ENCODE measurements at places on chromosomes 16 and 17. TPM values are rescaled to one million over a fixed set of nuclear protein-coding genes. Genes with fewer than 3 reads are reported as not detected.
A peak's percentile ranks its signal among the peaks of the same experiment; 100 is the strongest.

APOBR gene
- total RNA-seq: 0.57 TPM

CXCL16 gene
- total RNA-seq: 69.6 TPM

KRTAP9-4 gene
- total RNA-seq: not detected

SLC35G6 gene
- not detected for total RNA-seq

ICAM2 gene
- 16.1 TPM for total RNA-seq

ACSM2B gene
- total RNA-seq: 602 TPM

SYT17 gene
- total RNA-seq: 8.2 TPM

CASKIN2 gene
- total RNA-seq: 26.0 TPM

TLCD3B gene
- total RNA-seq: not detected

CNGB1 gene
- not detected for total RNA-seq

CTRB2 gene
- not detected for total RNA-seq

- DNase-seq: no peak
Measured at GRCh38 chr16:10870808-10871156, 6.2 kb upstream of the CIITA start.

DNA sequence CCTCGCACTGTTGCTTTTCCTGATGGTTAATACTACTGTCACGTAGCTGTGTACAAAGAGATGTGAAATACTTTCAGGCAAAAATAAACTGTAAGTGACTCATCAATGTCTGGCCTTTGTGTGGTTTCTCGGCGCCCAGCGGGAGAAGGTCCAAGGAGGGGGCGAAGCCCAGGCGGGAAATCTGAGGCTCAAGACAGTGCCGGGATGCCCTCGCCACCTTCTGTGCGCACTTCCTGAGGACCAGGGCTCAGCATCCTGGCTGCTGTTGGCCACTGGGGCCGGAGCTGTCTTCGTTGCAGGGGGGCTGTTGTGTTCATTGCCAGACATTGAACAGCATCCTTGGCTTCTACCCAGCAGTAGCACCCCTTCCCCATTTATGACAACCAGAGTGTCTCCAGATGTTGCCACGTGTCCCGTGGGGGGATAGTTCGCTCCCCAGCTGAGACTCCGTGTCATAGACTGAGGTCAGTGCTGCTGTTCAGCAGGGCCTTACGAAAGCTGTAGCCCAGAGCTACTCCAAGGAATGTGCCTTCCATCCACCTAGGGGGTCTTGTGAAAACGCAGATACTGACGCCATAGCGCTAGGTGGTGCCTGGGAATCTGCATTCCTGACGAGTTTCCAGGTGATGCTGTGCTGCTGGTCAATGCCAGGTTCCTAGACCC lies 67.3 kb upstream of the PLCG2 start:
- no peak for DNase-seq

DNA sequence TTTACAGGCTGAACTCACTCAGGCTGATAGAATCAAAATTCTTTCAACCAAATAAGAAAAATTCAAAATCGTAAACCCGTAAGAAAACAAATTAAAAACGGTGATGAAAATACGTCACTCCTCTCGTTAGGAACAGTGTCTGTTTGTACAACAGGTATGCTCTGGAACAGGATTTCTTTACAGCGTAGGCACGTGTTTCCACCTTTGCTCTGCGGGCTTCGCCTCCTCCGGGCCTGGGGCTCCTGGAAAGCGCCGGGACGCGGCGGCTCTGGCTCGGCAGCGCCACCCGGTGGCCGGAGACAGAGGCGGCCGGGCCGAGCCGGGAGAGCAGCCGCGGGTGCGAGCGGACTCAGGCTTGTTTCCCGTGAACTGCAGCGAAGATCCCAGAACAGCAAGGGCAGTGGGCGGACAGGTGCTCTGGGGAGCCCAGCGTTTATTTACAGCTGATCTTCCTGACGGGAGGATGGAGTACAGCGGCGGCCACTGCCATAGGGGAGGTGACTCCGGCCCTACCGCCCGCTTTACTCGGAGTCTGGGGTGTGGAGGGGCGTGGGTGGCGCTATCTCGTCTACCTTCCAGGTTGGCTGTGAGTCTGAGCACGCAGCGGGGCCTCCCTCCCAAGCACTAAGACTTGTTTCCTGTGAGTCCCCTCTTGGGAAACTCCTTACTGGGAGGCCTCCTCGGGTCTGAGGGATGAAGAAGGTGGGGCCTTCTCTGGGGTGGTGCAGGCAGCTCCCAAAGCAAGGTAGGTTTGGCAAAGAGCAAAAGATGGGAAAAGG lies 40.5 kb upstream of the ATP2A3 start:
- no peak for DNase-seq

DNA sequence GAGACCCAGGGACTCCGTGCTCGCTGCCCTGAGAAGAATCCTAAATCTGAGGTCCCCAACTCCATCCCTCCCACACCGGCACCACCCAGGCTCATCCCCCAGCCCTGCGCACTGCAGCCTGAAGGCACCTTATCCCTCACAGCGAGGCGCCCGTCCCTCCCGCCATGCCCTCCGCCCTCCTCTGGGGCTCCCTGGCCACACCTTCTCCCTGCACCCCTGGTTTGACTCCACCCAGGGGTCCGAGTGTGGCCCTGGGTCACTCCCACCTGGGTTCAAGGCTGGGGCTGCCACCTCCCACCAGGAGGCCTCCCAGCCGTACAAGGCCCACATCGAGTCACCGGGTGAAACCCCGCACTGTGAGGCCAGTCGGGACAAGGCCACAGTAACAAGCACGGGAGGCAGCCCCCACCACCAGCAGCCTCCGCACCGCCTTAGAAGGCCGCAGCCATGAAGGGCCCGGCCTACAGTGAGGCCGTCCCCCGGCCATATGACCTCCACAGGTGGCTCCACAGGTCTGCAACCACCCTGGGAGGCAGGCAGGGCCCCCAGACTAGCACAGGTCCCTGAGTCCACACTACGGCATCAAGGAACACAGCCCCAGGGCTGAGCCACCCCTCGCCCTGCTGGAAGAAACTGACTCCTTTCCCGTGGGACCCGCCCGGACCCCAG lies 8.3 kb downstream of the HAGH start:
- DNase-seq: no peak

GRCh38 chr17:79839356-79840268 lies at the start of gene CBX4:
CBX4 (minus strand) TSS chr17:79839440; CDS start chr17:79839251, 189 bp downstream.
- DNase-seq: peak; percentile 98

DNA sequence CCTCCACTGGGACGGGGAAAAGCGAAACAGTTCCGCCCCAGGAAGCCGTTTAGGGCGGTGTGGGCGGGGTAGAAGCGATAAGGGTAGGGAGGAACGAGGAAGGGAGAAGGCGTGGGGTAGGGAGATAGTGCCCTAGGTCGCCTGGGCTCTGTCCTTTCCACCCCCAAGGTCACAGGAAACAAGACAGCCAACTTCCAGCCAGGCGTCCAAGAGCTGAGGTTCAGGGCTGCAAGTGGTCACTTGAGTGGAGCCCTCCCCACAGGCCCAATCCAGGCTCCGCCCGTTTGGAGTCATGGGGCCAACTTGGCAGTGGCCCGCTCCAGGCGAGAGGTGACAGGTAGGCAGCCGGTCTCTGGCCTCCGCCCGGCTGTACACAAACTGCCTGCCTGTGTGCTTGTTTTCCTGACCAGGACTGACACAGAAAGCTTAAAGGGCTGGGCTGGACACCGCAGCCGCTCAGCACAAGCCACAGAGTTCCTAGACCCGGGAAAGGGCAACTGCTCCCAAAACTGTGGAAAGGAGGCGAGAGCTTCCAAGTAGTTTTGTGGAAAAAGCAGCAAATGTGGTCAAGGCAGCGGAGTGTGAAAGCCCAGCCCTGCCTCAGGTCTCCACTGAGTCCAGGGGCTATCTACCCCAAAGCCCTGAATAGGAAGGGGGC lies at the start of gene RILP:
RILP (minus strand) TSS at position 23 of the 658 bp plus-strand sequence. CDS start 62 bp downstream, outside the sequence.
- peak; percentile 94 for DNase-seq

DNA sequence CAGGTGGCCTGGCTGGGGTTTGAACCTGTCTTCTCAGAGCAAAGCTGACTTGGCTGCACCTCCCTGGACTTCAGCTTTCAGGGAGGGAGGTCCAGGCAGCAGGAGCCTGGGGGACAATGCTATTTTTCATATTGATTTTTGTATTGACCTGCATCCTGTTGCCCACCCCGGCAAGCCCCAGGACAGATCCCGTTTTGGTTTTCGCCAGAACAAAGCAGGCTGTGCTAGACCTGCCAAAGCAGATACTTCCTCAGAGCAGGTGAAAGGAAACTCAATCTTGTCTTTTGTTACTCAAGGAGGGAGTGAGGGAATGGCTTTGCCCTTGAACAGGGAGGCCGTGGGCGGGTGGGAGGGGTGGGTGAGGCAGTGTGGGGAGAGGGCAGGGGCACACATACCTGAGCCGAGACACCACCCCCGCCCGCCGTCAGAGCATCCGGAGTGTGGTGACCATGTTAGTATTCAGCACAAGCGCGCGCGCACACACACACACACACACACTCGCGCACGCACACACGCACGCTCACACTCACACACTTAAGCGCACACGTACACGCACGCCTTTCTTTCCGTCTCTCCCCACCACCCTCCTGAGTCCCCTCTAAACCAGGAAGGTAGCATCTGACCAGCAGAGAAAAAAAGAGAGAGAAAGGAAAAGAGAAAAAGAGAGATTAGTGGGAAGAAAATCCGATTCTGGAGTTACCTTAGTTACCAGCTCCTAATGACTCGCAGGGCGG lies 59.5 kb downstream of the RAI1 start:
- no peak for DNase-seq

DNA sequence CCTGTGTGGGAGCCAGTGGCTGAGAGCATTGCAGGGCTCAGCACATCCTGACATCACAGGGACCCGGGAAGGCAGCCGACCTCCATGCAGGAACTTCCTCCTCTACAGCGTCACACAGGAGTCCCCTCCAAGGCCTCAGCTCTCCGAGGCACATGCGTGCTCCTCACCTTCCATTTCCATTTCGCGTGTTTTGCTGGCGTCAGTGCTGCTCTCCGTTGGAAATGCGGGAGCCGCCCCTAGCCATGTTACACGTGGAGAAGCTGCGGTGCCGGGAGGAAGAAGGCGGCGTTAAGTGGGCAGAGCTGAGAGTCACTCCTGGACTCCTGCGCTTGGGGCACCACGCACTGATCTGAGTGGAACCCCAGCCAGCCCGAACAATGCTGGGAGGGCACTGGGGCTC lies 25.2 kb upstream of the CRISPLD2 start:
- DNase-seq: peak; percentile 44

- no peak for DNase-seq
Measured at GRCh38 chr16:46731691-46732555, 16.2 kb downstream of the MYLK3 start.

DNA sequence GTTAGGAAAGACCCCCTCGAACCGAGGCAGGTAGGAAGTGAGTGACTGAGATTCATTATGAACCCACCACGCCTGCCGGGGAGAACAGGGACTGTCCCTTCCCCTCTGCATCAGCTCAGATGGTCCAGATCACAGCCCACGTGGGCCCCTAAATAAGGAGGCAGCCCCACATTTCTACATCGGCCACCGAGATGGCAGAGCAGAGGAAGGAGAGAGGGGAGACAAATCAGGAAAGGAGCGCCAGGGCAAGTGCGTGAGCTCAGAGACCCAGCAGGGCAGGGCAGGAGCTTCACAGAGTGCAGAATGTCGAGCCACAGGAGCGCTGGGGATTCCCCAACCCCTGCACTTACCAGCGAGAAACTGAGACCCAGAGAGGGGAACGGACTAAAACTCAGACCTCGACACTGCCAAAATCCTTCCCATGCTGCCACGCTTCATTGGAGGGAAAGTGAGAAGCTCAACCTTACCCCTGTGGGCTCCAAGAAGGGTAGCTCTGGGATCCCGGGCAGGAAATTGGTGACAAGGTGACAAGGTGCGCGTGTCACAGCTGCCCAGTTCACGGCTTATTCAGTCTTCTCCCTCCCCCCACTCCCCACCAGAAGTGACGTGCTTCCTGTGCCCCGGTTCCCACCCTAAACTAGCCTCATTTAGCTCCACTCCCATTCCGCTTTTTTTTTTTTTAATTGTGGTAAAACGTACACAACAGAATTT lies at the start of gene ICAM2:
ICAM2 (minus strand) TSS at position 578 of the 711 bp plus-strand sequence. CDS start 13,942 bp downstream, outside the sequence.
- peak; percentile 71 for DNase-seq

DNA sequence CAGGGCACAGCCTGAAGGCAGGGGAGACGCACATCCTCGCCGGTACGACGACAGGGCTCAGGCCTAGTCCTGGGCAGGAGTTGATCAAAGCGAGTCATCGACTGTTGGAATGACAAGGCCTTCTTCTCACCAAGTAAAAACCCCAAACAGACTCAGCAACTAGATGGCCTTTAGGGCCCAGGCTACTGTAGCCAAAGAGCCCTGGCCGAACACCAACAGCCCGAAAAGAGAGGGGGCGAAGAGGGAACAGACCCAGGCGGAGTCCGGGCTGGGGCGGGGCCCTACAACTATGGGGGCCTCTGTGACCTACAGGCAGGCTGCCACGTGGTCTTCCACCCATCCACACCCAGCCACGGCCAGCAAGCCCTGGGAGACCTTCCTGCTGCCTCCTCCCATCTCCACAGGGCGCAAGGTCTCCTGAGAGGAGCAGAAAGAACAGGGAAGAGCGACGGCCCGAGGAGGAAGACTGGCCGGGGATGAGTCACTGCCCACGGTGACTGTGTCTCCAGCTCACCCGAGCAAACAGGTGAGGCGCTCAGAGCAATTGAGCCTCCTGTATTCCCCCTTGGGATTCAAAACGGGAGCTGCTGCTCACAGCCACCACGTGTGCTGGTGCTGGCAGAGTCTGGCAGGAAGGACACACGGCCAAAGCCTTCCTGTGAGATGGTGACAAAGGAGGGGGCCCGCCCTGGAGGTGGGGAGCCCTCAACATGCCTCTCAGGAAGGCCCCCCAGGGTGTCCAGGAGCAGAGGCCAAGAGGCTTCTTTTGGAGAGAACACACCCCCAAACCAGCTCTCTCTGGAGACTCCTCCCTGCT lies 17.7 kb downstream of the SLC16A3 start:
- no peak for DNase-seq

DNA sequence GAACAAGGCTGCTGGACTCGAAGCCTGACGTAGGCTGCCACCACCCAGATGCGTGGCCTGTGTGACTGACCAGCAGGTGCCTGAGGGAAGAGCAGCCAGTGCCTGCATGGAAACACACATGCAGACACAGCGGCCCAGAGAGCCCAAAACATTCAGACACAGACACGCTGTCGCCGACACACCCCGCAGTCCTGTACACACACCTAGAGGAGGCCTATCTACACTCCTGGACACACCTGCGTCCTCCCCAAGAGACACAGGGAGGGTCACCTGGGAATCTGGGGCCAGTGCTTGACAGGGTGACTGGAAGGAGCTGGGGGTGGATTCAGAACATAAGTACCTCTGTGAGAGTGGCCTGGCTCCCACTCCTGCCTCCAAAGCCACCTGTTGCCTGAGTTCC lies 6.1 kb upstream of the TSPOAP1 start:
- peak; percentile 46 for DNase-seq

DNA sequence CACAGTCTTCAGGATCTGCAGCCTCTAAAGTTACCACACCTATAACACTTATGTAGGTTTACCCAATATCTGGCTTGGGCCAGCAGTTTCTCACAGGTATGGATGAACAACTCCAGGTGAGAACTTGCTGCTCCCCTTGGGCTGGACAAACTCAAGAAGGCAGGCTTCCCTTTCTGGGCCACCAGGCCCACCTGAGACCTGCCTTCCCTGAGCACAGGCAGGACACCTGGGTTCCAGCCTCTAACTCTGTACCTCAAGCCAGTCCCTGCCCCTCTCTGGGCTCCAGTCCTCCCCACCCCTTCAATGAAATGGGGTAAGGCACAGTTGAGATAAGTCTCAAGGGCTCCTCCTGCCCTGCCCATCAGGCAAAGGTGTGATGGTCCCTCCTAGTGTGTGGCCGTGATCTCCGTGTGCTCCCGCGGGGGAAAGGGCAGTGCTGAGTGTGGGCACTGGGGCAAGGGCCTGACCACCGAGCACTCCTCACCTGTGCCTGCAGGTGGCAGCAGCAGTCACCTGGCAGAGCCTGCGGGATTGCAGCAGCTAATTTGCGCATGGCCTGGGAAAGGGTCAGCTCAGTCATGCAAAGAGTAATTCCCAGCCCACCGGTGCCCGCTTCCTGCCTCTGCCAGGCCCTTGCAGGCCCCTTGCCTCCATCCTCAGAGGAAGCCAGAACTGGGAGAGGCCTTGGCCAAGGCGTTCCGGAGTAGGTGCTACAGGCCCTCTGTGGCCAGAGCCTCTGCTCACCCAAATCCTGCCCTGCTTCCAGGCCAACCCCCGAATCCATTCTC lies 28.2 kb upstream of the ADGRG1 start:
- DNase-seq: peak; percentile 71

Data from right lobe of liver (tissue), 6 donors.